DND-41 (cell line): ENCODE measurements at places on chromosomes 7 and 10.

- no peak for DNase-seq
Measured at GRCh38 chr10:24214762-24215161, 5.8 kb downstream of the KIAA1217 start.

DNA sequence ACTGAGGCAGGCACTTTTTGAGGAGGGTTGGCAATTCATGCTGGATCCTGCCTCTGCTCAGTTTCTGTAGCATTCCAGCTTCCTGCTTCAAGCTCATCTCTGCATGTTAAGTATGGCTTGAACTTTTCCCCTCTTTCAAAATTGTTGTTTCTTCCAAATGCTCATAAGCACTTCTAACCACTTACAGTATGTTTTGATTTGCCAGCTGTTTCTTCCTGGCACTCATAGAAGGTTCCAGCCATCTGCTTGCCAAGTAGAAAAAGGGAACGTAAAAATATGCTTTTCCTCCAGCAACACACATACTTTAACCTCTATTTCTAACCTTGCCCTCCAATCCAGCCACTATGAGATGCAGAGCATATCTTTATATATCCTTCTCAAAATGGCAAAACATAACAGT, 692.6 kb upstream of the COBL start:
- no peak for DNase-seq

- no peak for DNase-seq
Measured at GRCh38 chr7:47591655-47592572, 10.0 kb upstream of the TNS3 start.

DNA sequence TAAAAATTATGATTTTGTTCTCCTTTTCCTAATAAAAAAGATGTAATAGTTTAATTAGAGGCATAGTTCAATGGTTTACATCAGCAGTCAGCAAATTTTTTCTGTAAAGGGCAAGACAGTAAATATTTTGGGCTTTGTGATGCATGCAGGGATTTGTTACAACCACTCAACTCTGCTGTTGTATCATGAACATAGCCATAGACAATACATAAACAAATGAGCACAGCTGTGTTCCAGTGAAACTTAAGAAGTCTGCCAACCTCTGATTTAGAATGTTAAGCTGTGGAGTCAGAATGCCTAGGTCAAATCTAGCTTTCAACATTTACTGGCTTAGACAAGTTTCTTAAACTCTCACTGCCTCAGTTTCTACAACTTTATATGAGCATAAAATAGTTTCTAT, 31.6 kb downstream of the ASZ1 start:
- DNase-seq = no peak

DNA sequence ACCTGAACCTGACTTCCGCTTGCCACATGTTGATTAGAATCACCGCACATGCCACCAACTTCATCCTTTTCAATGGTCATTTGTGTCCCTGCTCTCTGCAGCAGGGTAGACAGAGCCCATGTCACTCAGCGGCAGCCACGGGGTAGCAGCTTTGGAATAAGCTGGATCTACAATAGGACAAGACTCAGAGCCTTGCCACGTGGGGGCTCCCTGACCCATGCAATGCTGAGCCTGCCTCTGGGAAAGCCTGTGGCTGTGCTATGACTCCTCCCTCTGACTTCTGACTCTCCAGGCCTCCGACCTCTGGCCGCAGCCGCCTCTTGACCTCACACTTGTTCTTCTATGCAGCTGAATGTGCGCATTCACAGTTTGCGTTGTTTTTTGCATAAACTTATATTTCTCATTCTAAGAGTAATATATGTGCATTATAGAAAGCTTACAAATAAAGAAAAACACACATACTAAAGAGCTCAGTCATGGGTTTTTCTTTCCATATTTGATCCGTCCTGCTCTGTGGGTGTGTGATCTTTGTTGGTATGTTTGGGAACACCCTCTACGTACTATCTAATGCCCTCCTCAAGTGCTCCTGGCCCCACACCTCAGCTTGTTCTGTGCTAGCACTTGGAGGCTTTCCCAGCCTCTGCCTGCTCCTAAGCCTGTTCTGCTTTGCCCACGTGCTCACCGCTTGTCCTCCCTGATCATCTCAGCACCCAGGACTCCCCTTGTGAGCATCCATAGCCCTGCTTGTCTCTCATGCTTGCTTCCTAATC, 198.0 kb upstream of the MKI67 start:
- no peak for DNase-seq

- no peak for DNase-seq
Measured at GRCh38 chr10:92486637-92487036, 87.3 kb downstream of the IDE start.
